ENCODE measurements at places on chromosomes 5 and 9. TPM values are rescaled to one million over a fixed set of nuclear protein-coding genes. Genes with fewer than 3 reads are reported as not detected.

MLANA gene
- not detected for polyA plus RNA-seq

CCL21 gene
- not detected for polyA plus RNA-seq

SPINK7 gene
- not detected for polyA plus RNA-seq

TTC23L gene
- polyA plus RNA-seq = not detected

ZNF608 gene
- 0.66 TPM for polyA plus RNA-seq

SPARC gene
- 441 TPM for polyA plus RNA-seq

SLC36A3 gene
- not detected for polyA plus RNA-seq

FAM221B gene
- polyA plus RNA-seq = not detected

Measured in foreskin keratinocyte (primary cell).